ENCODE measurements at places on chromosomes 12 and 14.

- DNase-seq: no peak
Measured at GRCh38 chr14:66507181-66507721, 696 bp upstream of the GPHN start.

DNA sequence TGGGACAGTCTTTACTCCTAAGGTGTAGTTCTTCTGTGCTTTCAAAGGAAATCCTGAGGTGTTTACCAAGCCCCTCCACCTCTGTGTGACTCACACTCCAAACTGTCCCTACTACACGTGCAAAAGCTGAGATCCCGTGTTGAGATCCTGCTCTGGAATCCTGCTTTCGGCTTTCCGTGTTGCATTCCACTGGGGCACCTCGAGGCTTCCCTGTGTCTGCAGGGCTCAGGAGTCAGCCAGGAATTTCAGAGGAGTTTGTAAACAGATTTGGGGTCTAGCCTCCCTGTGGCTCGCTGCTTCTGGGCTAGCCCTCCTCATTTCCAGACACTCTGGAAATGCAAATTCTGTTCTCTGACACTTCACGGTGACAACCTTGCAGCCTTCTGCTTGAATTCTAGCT, 48.4 kb downstream of the CACNA2D4 start:
- DNase-seq: no peak

- no peak for DNase-seq
Measured at GRCh38 chr12:22275843-22276242, 58.7 kb downstream of the ST8SIA1 start.

GRCh38 chr14:80784820-80785219, 156.7 kb downstream of the CEP128 start:
- peak; percentile 5 for DNase-seq

GRCh38 chr14:102363182-102363943, 622 bp downstream of the TECPR2 start:
- DNase-seq: no peak

DNA sequence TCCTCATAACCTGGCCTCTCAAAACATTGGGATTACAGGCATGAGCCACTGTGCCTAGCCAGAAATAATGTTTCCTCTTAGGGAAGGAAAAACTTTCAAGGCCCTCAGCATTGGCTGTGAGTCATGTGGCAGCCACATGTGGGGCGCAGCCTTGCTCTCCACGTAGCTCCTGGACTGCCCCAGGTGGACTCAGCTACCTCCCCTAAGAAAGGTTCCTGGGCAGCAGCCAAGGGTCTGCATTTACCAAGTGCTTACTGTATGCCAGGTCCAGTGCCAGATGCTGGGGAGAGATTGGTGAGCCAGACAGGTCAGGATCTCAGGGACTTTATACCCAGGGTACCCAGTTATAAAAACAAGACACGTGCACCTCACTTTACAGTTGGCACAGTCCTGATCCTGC, 3.7 kb upstream of the TRPV4 start:
- DNase-seq: no peak

DNA sequence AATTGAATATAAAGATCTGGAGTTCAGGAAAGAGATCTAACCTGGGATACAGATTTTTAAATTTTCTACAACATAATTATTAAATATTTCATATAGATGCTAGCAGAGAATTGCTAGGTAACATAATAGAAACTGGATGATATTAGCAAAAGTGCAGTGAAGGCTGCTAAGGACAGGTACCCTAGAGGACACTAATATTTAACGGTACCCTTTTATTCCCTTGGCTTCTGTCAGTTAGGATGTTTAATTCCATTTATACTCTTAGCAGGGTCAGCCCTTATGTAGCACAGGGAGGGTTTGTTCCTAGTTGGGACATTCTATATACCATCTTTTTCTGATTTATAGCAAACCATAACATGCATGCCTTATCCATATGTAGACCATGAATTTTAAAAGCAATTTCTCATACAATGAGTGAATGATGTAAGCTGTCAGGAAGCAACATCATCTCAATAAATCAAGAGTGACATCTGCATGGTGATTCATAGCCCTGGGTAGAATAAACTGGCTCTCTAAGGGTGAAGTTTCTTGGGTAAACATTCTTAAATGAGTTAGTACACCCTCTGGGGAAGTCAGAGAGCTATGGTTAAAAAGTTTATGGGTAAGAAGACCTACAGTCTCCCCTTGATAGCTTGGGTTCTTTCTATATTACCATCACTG, 404.4 kb upstream of the MGAT4C start:
- DNase-seq: no peak

GRCh38 chr14:70935135-70935534, 27.9 kb downstream of the PCNX1 start:
- no peak for DNase-seq

- DNase-seq: no peak
Measured at GRCh38 chr12:58433959-58434358, 486.3 kb downstream of the LRIG3 start.

GRCh38 chr12:57477710-57478681, 1.7 kb downstream of the ARHGAP9 start:
- no peak for DNase-seq

- no peak for DNase-seq
Measured at GRCh38 chr12:99946131-99946530, 38.6 kb downstream of the ANKS1B start.

DNA sequence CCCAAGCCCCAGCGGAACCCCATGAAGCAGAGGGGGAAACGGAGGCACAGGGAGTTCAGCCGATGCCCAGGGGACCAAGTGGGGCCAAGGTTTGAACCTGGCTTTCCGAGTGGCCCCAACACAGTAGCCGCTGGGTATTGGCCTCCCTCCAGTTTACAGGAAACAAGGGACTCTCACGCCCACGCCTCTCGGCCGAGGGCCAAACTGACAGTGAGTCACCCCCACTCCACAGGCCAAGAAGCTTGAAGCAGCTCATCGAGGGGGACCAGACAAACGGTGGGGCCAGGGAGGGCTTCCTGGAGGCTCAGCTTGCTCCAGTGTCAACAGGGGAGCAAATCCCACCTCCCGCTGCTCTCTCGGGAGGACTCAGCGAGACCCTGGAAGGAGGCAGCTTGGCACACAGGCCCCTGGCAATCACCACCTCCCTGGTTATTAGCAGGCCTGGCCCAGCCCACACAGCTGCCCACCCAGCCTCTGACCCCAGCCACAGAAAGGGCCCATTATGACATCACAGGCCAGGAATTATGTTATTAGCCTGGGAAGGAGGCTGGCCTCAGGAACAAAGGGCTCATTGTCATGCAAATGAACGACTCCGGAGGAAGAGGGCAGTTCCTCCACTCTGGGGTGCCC, 54.6 kb downstream of the NCOR2 start:
- DNase-seq: peak; percentile 80

DNA sequence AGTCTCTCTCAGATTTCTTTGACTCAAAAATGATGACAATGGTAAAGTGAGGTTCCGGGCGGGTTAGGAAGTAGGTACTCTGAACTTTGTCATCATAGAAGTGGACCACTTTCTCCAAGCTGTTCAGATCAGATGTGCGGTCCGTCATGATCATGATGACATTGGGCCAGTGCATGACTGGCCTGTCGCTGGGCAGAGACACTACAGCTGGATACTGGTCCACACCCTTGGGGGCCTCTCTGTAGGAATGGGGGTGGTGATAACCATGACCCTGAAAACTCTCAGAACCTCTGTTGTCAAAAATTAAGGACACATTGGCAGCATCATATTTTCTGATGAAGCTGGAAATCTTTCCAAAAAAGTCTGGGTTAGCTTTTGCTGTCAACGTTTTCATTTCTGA, 28.2 kb downstream of the KICS2 start:
- no peak for DNase-seq

GRCh38 chr12:93113317-93114006, 184.4 kb upstream of the EEA1 start:
- no peak for DNase-seq
